ENCODE measurements at places on chromosomes 4 and X. TPM values are rescaled to one million over a fixed set of nuclear protein-coding genes. Genes with fewer than 3 reads are reported as not detected.
A peak's percentile ranks its signal among the peaks of the same experiment; 100 is the strongest.

Gene ATP1B4
- not detected for total RNA-seq

DNA sequence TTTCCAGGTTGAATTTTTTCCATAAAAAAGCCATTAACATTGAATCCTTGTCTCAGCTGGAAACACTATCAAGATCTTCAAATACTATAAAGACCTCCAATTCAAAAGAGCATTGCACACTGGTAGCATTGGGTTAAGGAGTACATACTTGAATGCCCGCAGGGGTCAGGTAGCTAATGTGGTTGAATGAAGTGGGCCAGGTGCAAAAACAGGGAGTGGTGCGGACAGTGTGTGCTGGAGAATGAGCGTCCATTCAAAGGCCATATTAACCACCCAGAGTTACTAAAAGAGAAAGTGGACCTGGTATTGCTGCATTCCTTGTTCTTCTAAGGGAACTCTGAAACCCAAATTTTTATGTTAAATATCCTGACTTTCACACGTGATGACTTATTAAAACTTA is 91.6 kb downstream of the NYX start:
- DNase-seq, result no peak

DNA sequence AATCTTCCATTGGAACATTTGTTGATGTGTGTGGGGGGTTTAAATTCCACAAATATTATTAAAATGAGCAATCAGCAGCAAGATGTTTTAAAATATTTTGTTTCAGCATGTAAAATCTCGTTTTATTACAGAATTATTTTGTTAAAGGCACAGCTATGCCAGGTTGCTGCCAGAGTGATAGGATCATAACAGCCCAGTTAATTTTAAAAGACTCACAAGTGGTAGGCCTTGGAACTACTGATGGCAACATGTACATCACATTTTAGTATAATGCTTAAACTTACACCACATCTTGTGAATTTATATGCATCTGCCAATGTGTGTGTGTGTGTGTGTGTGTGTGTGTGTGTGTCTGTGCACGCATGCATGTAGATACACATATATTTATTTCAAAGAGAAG is 97.8 kb upstream of the SPRY1 start:
- no peak for DNase-seq

DNA sequence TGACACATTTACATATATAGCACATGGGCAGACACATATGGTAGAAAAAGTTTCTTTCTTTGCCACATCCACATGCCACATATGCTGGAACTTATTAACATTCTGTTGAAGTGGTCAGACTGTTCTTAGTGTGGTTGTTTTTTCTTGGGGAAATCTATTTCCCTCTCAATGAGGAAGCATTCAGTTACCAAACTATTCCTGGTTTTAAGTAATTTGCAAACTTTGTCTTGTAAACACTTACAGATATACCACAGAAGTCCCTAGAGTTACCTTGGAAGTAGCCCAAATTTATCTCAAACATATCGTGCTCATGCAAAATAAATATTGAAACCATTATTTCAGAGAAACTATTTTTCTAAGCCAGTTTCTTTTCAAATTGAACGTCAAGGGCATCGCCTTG is 625.5 kb upstream of the INTU start:
- DNase-seq, result no peak

DNA sequence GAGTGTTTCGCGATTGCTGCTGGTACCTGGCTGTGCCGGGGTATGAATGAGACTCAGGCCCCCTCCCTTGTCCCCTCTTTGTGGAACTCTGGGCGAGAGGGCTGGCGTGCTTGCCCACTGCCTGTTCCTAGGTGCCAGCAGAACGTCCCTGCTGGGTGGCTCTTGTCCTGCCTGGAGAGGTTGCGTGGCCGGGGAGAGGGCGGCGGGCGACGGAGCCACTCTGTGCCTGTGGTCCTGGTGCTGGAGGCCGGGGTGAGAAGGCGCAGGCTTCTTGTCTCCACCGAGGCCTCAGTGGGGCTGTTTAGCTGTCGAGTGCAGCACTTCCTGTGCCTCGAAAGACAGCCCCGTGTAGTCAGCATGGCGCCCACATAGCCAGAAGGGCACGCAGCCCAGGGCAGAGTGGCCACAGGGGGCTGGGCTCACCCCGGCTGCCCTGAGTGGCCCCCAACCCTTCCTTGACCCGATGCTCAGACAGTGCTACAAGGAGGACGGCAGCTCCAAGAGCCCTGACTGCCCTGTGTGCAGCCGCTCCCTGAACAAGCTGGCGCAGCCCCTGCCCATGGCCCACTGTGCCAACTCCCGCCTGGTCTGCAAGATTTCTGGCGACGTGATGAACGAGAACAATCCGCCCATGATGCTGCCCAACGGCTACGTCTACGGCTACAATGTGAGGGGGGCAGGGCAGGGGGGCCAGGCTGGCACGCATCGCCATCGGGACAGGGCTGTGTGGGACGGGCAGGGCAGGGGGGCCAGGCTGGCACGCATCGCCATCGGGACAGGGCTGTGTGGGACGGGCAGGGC is 8.9 kb upstream of the UVSSA start:
- no peak for DNase-seq

- no peak for DNase-seq
Observed at GRCh38 chr4:182556580-182556979, 313.4 kb downstream of the TENM3 start.

DNA sequence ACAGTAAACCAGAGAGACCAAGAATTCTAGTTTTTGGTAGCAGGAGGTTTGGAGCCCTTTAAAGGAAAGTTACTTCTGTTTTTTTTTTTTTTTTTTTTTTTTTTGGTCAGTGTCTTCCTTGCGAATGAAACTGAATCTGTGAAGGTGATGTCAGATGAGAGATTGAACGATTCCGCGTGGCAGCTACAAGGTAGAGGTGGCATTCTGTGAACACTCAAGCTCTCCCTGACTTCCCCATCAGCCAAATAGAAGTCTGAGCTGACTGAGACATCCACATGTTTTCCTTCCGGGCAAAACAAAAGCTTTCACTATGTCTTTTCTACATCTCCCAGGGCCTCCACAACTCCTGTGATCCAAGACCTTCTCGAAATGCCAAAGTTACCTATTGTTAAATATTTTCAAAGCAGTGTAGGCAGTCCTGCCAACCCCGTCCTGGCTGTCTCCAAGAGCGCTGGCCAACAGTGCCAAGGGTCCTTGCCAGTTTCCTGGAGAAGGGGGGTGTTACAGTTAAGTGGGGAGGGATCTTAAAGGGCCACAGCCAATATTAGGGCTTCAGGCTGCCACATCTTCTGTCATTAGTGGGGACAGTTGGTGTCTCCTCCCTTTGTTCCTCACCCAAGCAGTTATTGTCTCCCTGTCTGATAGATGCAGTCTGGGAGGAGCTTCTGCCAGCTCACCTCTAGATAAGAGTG is 102.9 kb upstream of the SLC34A2 start:
- DNase-seq, result peak; percentile 82

DNA sequence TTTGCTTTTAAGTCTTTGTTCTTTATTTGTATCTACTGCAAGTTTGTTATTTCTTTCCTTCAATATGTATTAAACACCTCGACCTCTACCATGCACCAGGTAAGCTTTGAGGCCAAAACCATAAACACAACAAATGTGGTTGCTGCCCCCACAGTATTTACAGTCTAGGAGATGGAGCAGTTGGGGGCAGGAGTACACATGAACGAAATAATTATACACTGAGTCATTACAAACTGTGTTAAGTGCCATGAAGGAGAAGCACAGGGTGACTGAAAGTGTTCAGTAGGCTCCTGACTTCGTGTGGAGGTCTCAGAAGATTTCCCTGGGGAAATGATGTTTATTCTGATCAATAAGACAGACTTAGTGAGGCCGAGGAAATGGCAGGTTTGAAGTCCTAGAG is 30.3 kb downstream of the SLC25A43 start:
- no peak for DNase-seq
